ENCODE measurements at places on chromosomes 13 and 19. TPM values are rescaled to one million over a fixed set of nuclear protein-coding genes. Genes with fewer than 3 reads are reported as not detected.

The RDH8 gene
- not detected for polyA plus RNA-seq

The KIR2DL4 gene
- polyA plus RNA-seq: not detected

The CLEC11A gene
- polyA plus RNA-seq: 18.4 TPM

The ZSCAN5B gene
- polyA plus RNA-seq: 0.24 TPM

The WIZ gene
- polyA plus RNA-seq: 13.0 TPM

The FAM83E gene
- 1.2 TPM for polyA plus RNA-seq

The RFPL4AL1 gene
- not detected for polyA plus RNA-seq

The CEACAM7 gene
- not detected for polyA plus RNA-seq

The AMER2 gene
- 33.2 TPM for polyA plus RNA-seq

The PHF11 gene
- 0.60 TPM for polyA plus RNA-seq

The OSCAR gene
- not detected for polyA plus RNA-seq
